ENCODE measurements at places on chromosomes 7 and 10. TPM values are rescaled to one million over a fixed set of nuclear protein-coding genes. Genes with fewer than 3 reads are reported as not detected.

GPR85 gene
- total RNA-seq: not detected

LRRC4 gene
- total RNA-seq: 0.53 TPM

ATXN7L1 gene
- 12.5 TPM for total RNA-seq

SPDYE6 gene
- not detected for total RNA-seq

GCK gene
- 0.67 TPM for total RNA-seq

FFAR4 gene
- not detected for total RNA-seq

COL17A1 gene
- total RNA-seq: not detected

CDK14 gene
- 1.7 TPM for total RNA-seq

KLF14 gene
- 0.09 TPM for total RNA-seq

COL26A1 gene
- 0.22 TPM for total RNA-seq

PRSS37 gene
- not detected for total RNA-seq

- no peak for DNase-seq
- H3K27ac ChIP-seq: no peak overlapping the region
- H3K27me3 ChIP-seq: no peaks in the 10 kb centered on the region
- H3K36me3 ChIP-seq: no peaks in the 10 kb centered on the region
- H3K4me3 ChIP-seq: no peak overlapping the region
These were observed 111.6 kb downstream of the MAGI2 start for GRCh38 chr7:79341902-79342301.

DNA sequence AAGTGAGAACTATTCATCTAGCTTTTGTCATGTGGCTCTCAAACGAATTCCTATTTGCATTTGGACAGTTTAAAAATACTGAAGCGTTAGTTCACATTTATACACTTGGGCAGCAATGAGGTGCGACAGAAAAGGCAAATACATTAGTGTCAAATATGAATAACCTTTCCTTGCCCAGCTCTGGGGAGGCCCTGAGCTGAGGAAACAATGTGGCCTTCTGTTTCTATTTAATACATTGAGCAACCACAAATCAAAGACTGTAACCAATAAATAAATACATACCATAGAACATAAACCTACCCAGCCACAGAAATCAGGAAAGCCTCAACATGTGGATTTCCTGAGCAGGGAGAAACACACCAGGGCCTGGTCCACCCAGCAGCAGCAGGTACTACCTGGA lies 585.2 kb downstream of the PARD3 start:
- no peak overlapping the region for H3K27ac ChIP-seq
- H3K27me3 ChIP-seq: no peaks in the 10 kb centered on the region
- DNase-seq: no peak
- H3K4me3 ChIP-seq: no peak overlapping the region

GRCh38 chr10:93445097-93445960 lies 36.8 kb downstream of the MYOF start:
- no peaks in the 10 kb centered on the region for H3K27me3 ChIP-seq
- no peak overlapping the region for H3K27ac ChIP-seq
- no peak overlapping the region for H3K4me3 ChIP-seq
- no peak for DNase-seq
- H3K4me1 ChIP-seq: no peaks in the 10 kb centered on the region

DNA sequence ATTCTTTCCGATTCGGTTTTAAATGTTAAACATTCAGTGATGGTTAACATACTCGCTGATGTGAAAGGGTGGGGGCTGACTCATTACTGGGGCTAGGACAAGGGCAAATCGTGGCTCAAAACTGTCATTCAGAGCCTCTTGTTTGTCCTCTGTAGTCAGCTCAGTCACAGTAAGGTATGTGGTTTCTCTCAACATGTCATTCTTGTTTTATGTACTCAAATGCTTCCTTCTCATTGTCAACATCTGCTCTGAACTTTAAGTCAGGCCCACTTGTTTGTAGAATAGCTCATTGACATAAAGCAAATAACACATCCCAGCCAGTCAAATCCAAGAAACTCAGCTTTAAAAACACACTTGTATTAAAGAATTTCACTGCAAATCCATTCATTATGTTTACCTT lies 7.3 kb downstream of the SLC16A9 start:
- no peak overlapping the region for H3K27ac ChIP-seq
- H3K4me1 ChIP-seq: no peaks in the 10 kb centered on the region
- H3K36me3 ChIP-seq: no peaks in the 10 kb centered on the region
- DNase-seq: no peak
- H3K4me3 ChIP-seq: no peak overlapping the region

- no peak overlapping the region for H3K4me3 ChIP-seq
- H3K27me3 ChIP-seq: no peaks in the 10 kb centered on the region
- no peak for DNase-seq
- H3K36me3 ChIP-seq: peaks cover 27% of the 10 kb centered on the region
These were observed 42.8 kb upstream of the GSDME start for GRCh38 chr7:24800073-24800472.

GRCh38 chr7:154183946-154184345 lies 131.7 kb downstream of the DPP6 start:
- H3K36me3 ChIP-seq: no peaks in the 10 kb centered on the region
- no peak overlapping the region for H3K4me3 ChIP-seq
- no peaks in the 10 kb centered on the region for H3K4me1 ChIP-seq

- peak overlapping the region; percentile 93 for H3K27ac ChIP-seq
- H3K4me1 ChIP-seq: peaks cover 52% of the 10 kb centered on the region
- H3K27me3 ChIP-seq: no peaks in the 10 kb centered on the region
- no peak for DNase-seq
These were observed 957 bp upstream of the ELMO1 start for GRCh38 chr7:37449621-37450020.

- no peak overlapping the region for H3K4me3 ChIP-seq
- H3K27me3 ChIP-seq: peaks cover 10% of the 10 kb centered on the region
- H3K27ac ChIP-seq: no peak overlapping the region
- peak; percentile 29 for DNase-seq
- H3K4me1 ChIP-seq: peaks cover 22% of the 10 kb centered on the region
These were observed 17.8 kb upstream of the PDLIM1 start for GRCh38 chr10:95308389-95309302.

DNA sequence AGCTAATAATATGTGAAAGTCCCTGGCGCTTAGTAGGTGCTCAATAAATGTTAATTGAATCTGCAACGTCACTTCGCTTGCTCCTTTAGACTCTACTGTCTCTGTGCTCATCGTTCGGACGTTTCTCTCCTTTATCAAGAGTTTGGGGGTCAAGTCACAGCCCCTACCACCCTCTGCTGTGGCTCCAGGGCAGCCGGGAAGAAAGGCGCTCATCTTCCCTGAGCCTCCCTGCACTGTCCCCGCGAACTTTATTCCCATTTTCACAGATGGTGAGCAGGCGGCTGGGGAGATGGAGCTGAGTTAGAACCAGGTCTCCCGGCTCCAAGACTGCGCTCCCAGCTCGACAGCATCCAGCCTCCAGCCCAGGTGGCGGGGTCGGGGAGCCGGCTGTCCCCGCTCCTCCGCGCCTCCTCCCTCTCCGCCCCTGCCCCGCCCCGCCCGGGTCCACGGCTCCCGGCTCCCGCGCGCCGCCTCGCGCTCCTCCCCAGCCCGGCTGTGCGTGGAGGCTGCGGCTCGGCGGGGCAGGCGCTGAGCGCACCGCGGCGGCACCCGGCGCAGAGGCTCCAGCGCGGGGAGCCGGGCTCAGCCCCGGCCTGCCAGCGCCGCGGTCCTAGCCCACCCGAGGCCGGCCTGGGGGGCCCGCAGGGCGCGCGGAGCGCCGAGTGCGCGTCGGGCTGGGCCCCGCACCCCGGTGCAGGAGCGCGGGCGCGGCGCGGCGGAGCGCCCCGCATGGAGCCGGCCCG lies at the start of gene CLEC2L:
Gene CLEC2L (plus strand): TSS at position 487 of the 743 bp plus-strand sequence. CDS start 243 bp downstream, at position 730.
- H3K27me3 ChIP-seq: peaks cover 52% of the 10 kb centered on the region
- H3K27ac ChIP-seq: no peak within 1 kb of the TSS
- peaks cover 7% of the 10 kb centered on the region for H3K4me1 ChIP-seq
- peaks cover 4% of the 10 kb centered on the region for H3K36me3 ChIP-seq

GRCh38 chr7:156673454-156673853 lies 32.9 kb downstream of the RNF32 start:
- no peaks in the 10 kb centered on the region for H3K4me1 ChIP-seq
- no peak overlapping the region for H3K4me3 ChIP-seq
- H3K27me3 ChIP-seq: no peaks in the 10 kb centered on the region
- no peak overlapping the region for H3K27ac ChIP-seq
- no peak for DNase-seq

DNA sequence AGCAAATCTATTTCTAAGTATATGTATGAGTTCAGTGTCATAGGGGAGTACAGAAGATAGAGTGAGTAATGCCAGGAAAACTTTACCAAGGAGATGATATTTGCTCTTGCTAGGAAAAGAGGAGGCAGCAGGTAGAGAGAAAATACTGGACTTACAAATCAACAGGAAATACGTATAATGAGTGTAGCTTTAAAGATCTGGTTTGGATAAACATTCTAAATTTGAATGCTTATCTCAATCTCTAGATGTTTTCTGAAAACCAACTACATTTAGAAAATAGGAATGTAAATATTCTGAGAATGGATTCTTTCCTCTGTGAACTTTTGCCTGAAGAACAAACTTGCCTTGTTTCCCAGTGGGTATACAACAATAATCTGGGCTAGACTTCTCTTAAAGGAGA lies 46.9 kb upstream of the GNAI1 start:
- DNase-seq: no peak
- no peaks in the 10 kb centered on the region for H3K4me1 ChIP-seq
- H3K27ac ChIP-seq: no peak overlapping the region
- no peaks in the 10 kb centered on the region for H3K27me3 ChIP-seq

DNA sequence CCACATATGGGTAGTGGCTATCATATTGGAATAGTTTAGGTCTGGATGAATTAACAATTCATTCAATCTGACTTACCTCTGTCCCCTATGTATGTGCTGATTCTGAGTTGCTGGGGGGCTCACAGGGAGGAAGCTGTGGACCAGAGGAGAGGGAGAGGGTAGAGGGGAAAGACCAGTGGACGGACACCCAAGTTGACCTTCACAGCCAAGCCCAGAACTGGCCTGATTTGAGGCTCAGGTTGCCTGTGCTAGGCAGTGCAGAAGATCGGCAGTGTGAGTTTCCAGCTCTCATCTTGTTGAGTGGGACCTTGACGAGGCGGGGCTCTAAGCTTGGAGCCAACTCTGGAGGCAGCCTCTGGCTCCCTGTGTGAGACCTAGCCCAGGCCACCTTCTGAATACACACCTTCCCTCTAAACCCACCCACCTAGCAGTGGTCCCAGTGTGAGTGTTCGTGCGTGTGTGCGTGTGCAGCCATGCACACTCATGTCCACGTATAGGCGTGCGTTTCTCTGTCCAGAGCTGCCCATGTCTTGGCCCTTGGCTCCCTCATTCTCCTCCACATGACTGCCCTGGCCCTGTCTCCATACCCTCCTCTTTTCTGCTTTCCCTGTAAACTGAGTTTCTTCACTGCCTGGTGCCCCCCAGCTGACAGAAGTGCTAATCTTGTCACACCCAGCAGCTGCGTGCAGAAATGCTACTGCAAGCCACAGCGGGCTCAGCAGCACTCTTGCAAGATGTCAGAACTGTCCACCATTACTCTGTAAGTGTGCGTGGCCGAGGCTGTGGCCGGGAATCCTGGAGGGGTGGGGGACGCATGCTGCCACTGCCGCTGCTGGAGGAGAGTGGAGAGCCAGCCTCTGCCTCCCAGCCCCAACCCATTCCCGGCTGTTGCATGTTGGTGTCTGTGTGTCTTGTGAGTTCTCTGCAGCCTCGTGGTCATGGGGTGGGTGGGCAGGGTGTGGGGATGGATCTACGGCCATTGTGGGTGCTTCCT lies 47.6 kb downstream of the ADCYAP1R1 start:
- H3K4me1 ChIP-seq: no peaks in the 10 kb centered on the region
- no peak overlapping the region for H3K4me3 ChIP-seq
- H3K27me3 ChIP-seq: no peaks in the 10 kb centered on the region
- no peaks in the 10 kb centered on the region for H3K36me3 ChIP-seq
- no peak overlapping the region for H3K27ac ChIP-seq

DNA sequence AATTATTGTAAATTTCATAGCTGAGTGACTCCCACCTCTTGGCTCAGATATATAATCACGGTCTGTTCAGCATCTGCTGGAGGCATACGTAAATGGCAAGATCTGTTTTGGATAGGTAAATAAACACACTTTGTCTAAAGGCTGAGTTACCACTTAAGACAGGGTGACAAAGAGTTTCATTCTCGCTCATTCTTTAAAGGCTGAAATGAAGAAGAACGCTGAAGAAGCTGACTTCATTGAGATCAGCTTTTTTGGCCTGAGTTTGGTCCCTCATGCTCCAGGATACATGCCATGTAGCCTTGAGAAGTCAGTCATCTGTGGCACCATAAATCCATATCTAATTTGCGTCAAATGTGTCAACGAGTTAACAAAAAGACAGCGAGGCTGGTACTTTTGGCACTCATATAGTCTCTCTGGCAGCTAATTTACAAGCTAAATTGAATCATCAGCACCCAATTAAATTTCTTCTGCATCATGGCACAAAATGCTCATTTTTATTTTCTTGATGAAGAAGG lies 309.9 kb downstream of the GPAM start:
- no peak for DNase-seq
- H3K36me3 ChIP-seq: no peaks in the 10 kb centered on the region
- no peak overlapping the region for H3K4me3 ChIP-seq
- H3K27ac ChIP-seq: no peak overlapping the region
- H3K27me3 ChIP-seq: no peaks in the 10 kb centered on the region

DNA sequence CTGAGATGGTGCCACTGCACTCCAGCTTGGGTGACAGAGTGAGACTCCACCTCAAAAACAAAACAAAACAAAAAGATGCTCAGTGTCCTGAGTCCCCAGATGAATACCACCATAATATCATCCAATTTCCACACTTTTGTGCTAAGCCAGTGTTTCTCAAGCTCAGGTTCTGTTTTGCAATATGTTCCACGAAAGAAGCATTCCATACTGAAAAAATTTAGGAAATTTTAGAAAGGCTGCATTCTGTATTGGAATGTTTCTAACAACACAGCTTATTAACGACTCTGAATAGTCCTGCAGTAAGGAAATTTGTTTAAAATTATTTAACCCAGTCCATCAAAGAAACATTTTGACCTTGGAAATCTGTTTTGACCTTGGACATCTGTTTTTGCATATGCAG lies 142.4 kb downstream of the EPC1 start:
- no peak overlapping the region for H3K4me3 ChIP-seq
- H3K36me3 ChIP-seq: no peaks in the 10 kb centered on the region
- no peak overlapping the region for H3K27ac ChIP-seq
- H3K27me3 ChIP-seq: no peaks in the 10 kb centered on the region
- peaks cover 5% of the 10 kb centered on the region for H3K4me1 ChIP-seq

- DNase-seq: no peak
- peaks cover 3% of the 10 kb centered on the region for H3K36me3 ChIP-seq
- H3K27me3 ChIP-seq: peaks cover 25% of the 10 kb centered on the region
- no peak overlapping the region for H3K4me3 ChIP-seq
- no peaks in the 10 kb centered on the region for H3K4me1 ChIP-seq
- H3K27ac ChIP-seq: no peak overlapping the region
These were observed 24.8 kb downstream of the TBC1D12 start for GRCh38 chr10:94427166-94427565.

GRCh38 chr7:132403465-132404110 lies 172.7 kb downstream of the PLXNA4 start:
- no peak for DNase-seq
- no peaks in the 10 kb centered on the region for H3K4me1 ChIP-seq
